Tibial nerve (tissue), 4 donors: ENCODE measurements at places on chromosomes 12 and 14. TPM values are rescaled to one million over a fixed set of nuclear protein-coding genes. Genes with fewer than 3 reads are reported as not detected.

The FOS gene
- 1,352 TPM for total RNA-seq

- DNase-seq: no peak
Measured at GRCh38 chr12:94872971-94873733, 130.3 kb downstream of the NDUFA12 start.

The KRT6C gene
- total RNA-seq: not detected

DNA sequence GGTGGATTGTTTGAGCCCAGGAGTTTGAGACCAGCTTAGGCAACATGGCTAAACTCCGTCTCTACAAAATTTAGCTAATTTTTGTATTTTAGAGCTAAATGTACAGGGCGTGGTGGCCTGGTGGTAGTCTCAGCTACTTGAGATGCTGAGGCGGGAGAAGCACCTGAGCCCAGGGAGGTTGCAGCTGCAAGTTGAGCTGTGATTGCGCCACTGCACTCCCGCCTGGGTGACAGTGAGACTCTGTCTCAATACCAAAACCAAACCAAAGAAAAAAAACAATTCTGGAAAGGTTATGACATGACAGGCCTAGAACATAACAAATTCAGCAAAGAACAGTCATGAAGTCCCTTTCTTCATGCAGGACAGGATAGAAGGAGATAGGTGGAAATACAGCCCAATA, 25.7 kb downstream of the WDR89 start:
- DNase-seq: no peak

GRCh38 chr12:69092137-69092536, 147.2 kb upstream of the CPSF6 start:
- no peak for DNase-seq

- no peak for DNase-seq
Measured at GRCh38 chr12:105399428-105400081, 69.1 kb downstream of the C12orf75 start.

The ALDH1L2 gene
- total RNA-seq: 7.2 TPM

DNA sequence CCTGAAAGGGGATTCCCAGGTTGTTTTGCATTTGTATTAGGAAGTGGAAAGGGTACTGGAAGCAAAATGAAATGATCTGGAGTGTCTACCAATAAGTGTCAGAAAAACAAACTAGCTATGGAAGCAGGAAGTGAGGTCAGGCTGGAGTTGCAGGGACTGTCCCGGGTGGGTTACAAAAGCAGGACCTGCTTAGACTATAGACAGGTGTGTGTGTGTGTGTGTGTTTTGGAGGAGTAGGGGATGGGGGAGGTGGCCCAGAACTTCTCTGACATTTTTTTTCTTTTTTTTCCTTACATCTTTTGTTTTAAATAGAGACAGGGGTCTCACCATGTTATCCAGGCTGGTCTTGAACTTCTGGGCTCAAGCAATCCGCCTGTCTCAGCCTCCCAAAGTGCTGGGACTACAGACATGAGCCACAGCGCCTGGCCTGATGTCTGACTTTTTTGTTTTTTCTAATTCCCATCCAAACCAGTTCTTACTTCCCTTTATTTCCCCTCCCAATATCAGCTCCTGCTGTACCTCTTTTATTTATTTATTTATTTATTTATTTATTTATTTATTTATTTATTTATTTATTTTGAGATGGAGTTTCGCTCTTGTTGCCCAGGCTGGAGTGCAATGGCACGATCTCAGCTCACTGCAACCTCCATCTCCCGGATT, 512 bp upstream of the RND1 start:
- no peak for DNase-seq

The FBXL14 gene
- 21.4 TPM for total RNA-seq

The A2M gene
- 334 TPM for total RNA-seq

GRCh38 chr12:32765906-32766305, 10.2 kb upstream of the YARS2 start:
- DNase-seq: no peak

DNA sequence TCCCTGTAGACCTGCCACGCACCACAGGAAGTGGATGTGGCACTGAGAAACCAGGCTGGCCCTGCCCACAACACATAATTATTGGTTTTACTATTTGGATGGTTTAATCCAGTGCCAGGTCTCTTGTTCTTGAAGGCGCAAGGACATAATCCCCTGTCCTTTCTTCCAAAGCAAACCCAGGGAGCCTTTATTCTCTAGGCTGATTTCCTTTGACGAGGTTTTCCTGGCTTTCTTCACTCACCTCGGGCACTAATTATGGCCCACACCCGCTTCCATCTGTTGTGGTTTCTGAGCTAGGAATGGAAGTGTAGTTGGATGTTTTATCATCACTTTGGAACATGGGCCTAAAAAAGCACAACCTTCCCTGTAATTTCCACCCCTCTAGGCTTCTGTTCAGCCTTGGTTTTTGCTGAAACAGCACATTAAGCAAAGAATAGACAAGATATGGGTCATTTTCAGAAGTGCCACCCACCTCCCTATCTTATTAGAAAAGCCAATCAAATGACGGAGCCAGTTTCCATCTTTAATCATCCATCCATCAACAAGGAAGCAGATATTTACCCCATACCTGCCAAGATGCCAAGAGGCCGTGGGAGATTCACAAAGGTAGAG, 73.9 kb downstream of the PPP1R36 start:
- no peak for DNase-seq

The SLC2A3 gene
- 101 TPM for total RNA-seq

DNA sequence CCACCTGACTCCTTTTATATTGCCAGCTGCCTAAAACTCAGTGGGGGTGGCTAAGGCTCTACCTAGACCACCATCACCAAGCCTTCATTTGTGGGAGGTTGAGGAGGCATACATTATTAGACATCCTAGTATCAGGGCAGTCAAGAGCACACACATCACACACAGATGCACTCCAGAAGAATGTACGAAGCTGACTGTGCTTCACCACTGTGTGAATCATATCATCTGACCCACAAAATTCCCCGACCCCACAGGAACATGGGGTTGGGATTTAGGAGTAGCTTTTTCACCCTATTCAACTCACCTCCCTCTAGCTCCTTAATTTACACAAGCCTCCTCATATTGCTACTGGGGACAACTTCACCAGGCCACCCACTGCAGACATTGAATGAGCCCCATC, 64.8 kb upstream of the BDKRB2 start:
- DNase-seq: no peak

DNA sequence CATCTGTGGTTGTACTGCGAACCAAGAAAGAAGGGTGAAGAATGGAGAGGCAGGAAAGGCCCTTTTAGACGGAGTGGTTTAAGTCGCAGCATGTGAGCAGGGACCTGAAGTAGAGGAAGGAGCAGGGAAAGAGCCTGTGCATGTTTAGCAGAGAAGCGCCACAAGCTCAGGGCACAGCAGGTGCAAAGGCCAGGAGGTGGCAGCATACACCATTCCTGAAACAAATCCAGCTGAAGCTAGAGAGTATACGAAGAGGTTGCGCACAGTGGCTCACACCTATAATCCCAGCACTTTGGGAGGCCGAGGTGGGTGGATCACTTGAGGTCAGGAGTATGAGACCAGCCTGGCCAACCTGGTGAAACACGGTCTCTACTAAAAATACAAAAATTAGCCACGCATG, 49.9 kb downstream of the HELB start:
- DNase-seq: no peak

The OTX2 gene
- total RNA-seq: not detected

The INHBC gene
- total RNA-seq: not detected

The RAB3IP gene
- 21.9 TPM for total RNA-seq

- DNase-seq: no peak
Measured at GRCh38 chr14:102662636-102663430, 70.4 kb downstream of the RCOR1 start.

The CLEC14A gene
- total RNA-seq: 61.8 TPM

The BHLHE41 gene
- 12.7 TPM for total RNA-seq

The TSPAN19 gene
- total RNA-seq: not detected

DNA sequence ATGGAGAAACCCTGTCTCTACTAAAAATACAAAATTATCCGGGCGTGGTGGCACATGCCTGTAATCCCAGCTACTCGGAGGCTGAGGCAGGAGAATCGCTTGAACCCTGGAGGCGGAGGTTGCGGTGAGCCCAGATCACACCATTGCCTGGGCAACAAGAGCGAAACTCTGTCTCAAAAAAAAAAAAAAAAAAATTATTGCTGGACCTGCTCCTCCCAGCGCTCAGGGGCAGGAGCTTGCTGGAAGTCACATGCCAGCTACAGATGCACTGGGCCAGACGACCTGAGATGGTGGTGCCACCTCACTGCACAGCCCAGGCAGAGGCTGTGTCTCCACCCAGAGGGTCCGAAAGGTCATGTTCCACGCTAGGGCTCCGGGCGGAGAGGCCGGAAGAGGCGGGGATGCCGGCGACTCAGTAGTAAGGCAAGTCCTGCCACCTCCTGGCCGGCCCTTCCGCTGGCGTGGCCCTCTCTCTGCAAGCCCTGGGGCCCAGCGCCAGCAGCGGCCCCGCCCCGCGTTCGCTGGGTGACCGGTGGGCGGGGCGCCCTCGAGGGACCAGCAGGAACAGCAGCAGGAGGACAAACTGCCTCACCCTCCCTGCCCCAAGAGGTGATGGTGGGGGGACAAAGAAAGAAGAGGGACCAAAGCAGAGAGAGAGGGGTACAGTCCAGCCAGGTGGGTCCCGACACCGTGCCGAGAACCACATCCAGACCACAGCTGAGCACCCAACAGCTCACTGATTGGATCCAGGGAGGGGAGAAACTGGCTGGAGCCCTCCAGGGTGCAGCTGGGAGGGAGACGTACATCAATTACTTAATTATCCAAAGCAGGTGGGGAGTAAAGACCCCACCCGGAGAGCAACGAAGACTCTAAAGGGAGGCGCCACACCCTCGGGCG, 3.6 kb upstream of the RHOF start:
- DNase-seq: peak; percentile 83

DNA sequence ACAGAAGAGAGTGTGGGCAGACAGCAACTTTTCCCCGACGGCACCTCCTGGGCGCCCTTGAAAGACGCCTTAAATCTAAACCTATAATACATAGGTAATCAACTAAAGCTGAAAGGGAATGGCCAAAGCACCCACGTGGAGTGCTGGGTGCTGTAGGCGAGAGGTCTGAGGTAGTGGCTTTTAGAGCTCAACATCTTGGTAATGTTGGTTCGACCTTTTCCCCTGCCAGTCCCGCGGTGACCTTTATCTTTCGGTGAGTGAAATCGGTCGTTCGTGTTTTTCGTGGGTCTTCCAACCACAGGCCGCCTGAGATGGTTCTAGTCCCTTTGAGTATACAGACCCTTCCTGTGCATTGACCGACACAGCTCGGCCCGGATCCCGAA, 9.1 kb downstream of the OR6S1 start:
- no peak for DNase-seq

- no peak for DNase-seq
Measured at GRCh38 chr12:45235087-45236025, 19.5 kb downstream of the ANO6 start.

DNA sequence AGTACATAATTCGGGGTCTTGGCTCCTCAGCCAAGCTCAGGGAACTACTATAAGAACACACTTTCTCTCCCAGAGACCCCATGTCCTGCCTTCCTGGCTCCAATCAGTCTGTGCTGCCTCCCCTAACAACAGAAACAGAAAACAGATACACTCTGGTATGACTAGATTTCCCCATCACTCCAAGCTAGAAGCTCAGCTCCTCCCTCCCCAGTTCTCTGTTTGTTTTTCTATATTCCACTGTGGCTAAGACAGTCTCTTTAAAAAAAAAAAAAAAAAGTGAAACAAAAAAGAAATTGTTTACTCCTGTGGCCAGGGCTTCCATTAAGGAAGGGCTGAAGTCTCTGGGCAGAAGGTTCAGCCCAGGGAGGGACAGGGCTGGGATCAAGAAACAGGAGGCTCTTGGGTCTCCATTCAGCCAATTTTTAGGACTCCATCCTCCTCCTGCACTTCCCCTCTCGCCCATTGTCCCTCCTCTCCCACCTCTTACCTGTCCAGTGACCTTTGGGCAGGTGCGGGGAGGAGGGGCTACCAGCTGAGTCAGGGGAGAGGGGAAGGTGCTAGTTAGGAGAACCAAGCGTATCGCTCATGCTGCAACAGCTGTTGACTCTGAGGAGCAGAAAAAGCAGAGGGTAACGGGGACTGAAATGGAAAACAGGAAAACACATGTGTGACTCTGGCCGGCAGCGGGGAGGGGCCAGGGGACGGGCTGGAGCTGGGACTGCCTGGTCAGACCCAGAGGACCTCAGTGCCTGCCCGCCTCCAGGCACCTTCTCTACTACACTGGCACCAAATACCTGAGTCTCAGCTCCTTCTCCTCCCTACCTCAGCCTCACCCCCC, 4.1 kb upstream of the SLC7A7 start:
- DNase-seq: no peak

DNA sequence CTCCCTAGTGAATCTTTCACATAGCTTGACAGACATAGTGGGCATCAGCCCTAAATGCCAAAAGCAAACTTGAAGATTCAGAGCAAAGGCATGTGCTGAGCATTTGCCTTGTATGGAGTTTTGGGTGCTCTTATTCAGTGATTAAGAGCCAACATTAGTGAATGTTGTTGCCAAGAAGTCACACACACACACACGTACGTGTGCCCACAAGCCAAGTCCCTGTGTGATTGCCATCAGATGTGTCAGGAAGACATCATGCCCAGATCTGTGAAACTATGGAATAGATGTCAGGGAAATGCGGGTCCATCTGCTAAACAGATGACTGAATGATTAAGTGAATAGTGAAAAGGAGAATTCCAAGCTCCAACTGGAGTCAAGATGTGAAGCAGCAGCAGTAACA, 149.0 kb downstream of the AKAP6 start:
- no peak for DNase-seq

DNA sequence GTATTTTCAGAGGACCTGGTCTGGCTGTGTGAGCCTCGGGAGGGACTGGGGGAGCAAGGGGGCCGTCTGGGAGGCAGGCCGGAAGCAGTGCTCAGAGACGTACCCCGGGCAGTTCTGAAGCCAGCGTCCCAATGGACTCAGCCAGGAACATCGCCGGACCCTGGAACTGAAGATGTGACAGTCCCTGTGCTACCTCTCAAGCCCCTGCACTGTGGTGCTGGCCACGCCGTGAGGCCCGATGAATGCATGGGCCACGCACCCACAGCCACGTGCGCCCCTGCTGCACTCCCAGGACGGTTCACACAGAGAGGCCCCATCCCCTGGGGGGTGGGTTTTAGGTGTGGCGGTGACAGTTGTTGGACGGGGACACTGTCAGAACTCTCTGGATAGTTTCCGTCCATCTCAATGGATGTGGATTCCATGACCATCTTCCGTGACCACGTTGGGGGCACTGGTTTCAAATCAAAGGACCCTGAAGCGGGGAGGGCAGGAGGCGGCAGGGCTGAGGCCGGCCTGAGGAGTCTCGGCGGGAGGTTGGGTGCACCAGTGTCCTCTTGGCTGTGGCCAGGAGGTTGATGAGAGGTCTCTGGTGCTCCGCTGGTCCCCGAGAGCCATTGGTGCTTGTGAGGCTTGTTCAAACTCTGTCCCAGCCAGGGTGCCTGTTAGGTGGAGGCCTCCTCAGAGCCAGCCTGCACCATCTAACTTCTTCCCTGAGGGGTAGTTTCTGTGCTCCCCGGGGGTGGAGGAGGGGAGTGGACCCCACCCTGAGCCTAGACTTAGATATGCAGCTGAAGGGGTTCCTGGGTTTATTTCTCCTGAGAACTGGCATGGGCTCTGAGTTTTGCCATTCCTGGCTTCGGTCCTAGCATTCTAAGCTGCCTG, 36.3 kb upstream of the TSPAN9 start:
- no peak for DNase-seq

- no peak for DNase-seq
Measured at GRCh38 chr12:96585977-96586376, 96.6 kb downstream of the CFAP54 start.

GRCh38 chr14:89304561-89304960, 112.5 kb downstream of the FOXN3 start:
- DNase-seq: no peak

The DHRS7 gene
- total RNA-seq: 126 TPM

GRCh38 chr12:30822385-30823155, 67.8 kb upstream of the CAPRIN2 start:
- DNase-seq: peak; percentile 63

The NRXN3 gene
- total RNA-seq: 17.1 TPM
